SHP77 treated with DMSO at 0.1 percent for 48 hours (cell line): ENCODE measurements at places on chromosomes 13 and 19.

DNA sequence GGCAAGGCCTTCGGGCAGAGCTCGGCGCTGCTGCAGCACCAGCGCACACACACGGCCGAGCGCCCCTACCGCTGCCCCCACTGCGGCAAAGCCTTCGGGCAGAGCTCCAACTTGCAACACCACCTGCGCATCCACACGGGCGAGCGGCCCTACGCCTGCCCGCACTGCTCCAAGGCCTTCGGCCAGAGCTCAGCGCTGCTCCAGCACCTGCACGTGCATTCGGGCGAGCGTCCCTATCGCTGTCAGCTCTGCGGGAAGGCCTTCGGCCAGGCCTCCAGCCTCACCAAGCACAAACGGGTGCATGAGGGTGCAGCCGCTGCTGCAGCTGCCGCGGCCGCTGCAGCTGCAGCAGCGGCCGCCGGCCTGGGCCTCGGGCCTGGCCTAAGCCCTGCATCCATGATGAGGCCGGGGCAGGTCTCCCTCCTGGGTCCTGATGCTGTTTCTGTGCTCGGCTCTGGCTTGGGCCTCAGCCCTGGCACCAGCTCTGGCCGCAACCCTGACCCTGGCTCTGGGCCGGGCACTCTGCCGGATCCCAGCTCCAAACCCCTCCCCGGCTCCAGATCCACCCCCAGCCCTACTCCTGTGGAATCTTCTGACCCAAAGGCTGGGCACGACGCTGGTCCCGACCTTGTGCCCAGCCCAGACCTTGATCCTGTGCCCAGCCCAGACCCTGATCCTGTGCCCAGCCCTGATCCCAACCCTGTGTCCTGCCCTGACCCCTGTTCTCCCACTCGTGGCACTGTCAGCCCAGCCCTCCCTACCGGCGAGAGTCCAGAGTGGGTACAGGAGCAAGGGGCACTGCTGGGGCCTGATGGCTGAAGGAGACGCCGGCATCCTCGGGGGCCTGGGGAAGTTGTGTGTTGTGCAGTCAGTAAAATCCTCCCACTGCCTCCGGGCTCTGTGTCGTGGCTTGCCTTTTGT, 2.0 kb upstream of the MCOLN1 start:
- no peak for DNase-seq

DNA sequence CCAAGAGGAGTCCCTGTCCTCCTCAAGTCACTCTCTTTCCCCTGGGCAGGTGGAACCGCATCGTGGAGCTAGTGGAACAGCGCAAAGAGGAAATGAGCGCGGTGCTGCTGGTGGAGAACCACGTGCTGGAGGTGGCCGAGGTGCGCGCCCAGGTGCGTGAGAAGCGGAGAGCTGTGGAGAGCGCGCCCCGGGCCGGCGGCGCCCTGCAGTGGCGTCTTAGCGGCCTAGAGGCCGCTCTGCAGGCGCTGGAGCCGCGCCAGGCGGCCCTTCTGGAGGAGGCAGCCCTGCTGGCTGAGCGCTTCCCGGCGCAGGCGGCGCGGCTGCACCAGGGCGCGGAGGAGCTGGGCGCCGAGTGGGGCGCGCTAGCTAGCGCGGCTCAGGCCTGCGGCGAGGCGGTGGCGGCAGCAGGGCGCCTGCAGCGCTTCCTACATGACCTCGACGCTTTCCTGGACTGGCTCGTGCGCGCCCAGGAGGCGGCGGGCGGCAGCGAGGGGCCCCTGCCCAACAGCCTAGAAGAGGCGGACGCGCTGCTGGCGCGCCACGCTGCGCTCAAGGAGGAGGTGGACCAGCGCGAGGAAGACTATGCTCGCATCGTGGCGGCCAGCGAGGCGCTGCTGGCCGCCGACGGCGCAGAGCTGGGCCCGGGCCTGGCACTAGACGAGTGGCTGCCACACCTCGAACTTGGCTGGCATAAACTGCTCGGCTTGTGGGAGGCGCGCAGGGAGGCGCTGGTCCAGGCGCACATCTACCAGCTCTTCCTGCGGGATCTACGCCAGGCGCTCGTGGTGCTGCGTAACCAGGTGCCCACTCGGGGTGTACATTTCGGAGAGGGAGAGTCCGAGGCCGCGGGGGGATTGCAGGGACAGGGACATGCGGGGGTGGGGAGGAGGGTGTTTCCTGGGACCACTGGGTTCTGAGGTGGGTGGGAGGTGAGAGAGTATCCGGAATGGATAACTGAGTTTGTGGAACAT, 52.8 kb downstream of the SPTBN4 start:
- DNase-seq, result no peak

- no peak for DNase-seq
These were observed 8.9 kb downstream of the PCCA start for GRCh38 chr13:100097821-100098220.

DNA sequence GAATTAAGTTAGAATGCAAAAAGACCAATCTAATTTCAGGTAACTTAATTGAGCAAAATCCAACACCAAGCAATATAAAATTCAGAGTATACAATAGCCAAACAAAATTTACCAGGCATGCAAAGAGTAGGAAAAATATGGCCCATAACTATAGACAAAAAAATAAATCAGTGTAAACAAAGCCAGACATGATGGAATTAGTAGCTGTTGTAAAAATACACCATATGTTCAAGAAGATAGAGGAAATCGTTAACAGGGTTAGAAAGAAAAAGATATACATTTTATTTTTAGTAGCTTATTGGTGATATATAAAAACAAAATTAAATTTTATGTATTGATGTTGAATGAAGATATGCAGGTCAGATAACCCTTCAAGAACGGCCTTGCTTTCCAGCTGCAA, 621.1 kb upstream of the MIR17HG start:
- no peak for DNase-seq

DNA sequence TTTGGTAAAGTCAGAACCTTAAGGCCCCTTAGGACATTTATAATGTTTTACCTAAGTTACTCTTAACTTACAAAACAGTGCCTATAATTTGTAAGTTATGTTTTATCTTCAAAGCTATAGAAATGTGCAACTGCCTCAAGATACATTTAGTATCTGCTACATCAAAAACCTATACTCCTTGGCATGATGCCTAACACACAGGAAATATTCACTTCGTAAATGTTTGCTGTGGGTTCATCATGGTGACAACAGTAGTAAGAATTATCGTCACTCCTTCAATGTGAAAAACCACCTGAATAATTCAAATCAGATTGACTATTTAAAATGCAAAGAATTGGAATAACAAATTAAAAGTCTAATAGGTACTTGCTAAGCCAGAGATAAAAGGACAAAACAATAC, 184.1 kb downstream of the DIAPH3 start:
- no peak for DNase-seq

GRCh38 chr19:55325172-55325571, at the start of gene TMEM150B:
TMEM150B (minus strand) TSS chr19:55325341; CDS start chr19:55321036, 4,305 bp downstream.
- DNase-seq, result no peak

DNA sequence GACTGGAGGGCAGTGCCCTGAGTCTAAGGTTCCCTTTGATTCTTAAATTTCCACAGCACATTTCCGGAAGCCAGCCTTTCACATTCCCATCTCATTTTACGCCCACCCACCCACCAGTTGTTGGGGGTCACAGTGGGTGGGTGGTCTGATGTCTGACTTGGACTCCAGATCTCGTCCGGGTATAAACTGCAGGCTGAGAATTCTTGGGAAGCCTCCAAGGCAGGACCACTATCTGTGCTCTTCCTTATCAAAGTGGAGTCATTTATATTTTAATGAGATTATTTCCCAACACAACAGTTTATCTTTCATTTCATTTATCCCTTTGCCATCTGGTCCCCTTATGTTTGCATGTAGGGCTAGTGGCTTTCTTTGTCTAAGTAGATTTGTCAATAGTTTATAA, 3.6 kb upstream of the FAM124A start:
- DNase-seq, result no peak
